NCI-H2107 (cell line): ENCODE measurements at places on chromosomes 2 and 18.

DNA sequence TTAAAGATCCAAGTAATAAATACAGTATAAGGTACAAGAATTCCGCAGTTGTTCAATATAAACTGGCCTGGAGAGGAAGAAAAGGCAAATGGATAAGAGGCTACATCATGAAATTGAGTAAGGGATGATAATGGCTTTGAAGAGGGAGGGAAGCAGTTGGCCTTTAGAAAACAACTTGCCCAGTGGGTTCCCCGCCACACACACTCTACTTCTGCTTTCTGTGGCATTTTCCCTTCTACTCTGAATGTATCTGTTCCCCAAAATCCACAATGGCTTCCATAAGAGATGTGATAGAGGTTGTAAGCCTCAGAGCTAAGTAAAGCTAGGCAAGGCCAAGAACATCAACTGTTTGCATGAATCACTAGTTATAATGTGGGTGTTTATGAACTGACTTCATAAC lies 221.3 kb downstream of the MBD2 start:
- no peak for DNase-seq

- no peak for DNase-seq
Measured at GRCh38 chr2:157216286-157216965, 41.1 kb upstream of the GALNT5 start.

GRCh38 chr2:181658444-181658843 lies 1.5 kb upstream of the CERKL start:
- DNase-seq = no peak

GRCh38 chr2:48693645-48694044 lies 61.9 kb downstream of the LHCGR start:
- no peak for DNase-seq

- DNase-seq = no peak
Measured at GRCh38 chr2:37868866-37869265, 56.2 kb upstream of the RMDN2 start.

DNA sequence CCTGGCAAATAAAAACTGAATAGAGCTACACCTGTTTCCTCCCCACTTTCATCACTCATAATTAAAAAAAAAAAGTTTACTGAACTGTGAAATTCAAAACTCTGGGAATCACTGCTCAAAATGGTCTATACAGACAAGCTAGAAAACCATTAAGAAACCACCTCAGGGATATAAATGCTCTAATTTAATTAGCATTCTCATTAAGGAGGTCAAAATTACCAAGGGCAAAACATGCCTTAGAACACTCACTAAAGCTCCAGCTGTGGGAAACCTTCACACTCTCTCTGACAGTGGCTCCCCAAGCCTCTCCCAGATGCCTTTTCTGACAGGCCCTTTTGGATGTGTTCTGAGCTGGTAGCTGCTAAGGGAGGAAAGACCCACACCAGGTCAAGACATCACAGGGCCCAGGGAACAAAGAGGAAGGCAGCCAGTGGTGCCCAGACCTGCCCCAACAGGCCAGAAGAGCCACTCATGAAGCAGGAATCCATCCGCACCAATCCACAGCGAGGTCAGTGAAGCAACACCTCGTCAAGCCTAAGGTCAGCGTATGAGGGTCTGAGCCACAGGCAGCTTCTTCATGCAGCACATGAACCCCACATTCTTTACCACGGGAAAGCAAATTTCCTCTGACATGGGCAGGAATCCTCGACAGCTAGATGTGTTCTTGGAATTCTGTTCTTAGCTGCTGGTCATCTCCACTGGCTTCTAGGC lies 35.6 kb downstream of the XDH start:
- DNase-seq = no peak

DNA sequence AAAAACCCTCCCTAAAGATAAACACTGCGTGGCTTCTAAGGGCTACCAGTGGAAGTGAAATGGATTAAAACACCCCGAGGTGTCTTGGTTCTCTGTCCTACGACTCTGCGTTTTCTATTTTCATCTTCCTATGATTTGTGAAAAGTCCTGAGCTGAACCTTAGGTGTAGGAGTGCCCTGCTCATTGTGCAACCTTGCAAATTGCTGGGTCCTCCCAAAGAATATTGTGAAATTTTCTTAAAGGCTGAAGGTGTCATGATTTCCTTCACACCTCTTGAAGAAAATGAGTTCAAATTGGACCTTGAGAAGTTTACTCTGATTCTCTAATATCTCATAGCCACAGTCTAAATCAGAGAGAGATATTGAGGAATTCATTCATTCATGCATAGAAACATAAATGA lies 1.8 kb upstream of the SLC19A3 start:
- DNase-seq = no peak

DNA sequence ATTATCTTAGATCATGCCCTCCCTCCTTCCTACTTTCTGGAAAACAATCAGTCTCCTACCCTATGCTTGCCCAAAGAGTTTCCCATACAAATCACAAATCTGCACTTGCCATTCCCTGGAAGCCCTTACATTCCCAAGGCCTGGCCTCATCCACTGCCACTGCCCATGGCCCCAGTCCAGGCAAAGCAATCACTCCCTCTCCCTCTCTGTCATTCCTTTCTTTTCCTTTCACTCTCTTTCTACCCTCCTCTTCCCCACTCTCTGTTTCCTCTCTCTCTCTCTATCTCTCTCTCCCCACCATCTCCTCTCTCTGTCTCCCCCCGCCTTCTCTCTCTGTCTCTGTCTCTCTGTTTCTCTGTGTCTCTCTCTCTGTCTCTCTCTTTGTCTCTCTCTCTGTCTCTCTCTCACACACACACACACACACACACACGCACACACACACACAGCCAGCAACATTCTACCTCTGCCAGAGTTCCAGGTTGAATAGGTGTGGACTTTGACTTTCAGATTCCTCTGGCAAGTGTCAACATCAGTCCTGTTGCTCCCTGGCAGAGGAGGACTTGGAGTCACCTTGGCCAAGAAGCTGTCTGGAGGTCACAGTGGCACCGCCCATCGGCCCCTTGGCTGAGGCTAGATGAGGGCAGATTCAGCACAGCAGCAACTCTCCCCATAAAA lies 43.7 kb upstream of the NAT8 start:
- no peak for DNase-seq

GRCh38 chr2:199315299-199316179 lies 142.2 kb downstream of the SATB2 start:
- DNase-seq = no peak

DNA sequence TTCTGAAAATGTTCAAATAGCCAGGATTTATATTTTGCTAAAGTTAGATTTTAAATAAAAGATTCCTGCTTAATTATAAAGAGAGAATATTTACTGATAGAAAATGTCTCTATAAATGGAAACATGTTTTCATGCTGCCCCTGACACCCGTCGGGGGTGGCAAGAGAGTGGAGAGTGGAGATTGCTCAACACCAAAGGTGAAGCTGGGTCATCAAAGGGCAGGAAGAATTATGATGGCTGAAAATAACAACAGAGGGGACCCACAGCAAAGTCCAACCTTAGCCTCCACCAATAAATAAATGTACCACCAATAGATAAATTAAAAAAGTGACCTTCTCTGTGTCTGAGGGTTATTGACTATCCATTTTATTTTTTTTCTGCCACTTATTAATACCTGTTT lies 326.8 kb upstream of the GYPC start:
- no peak for DNase-seq

DNA sequence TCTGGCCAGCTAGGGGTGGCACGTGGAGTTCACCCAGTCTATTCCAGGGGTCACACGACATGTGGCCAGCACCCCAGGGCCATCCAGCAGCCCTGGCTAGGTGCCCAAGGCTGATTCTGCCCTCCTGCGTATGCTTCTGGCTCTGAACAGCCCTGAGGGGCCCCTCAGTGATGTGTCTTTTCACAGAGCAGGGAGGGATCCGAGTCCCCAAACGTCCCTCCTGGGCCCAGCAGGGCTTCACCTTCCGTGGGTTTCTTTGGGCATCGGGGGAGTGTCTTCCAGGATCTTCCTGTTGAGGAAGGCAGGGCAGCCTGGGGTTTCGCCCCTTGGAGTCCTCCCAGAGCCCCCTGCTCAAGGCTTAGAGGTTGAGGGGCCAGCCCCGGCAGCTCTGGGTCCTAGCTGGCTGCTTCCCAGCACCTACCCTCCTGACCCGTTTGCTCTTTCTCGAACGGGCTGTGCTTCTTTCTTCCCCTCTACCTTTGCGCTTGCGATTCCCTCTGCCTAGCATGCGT lies 165.9 kb downstream of the DYSF start:
- no peak for DNase-seq

- DNase-seq = no peak
Measured at GRCh38 chr2:42973726-42974125, 181.3 kb upstream of the HAAO start.

GRCh38 chr2:171514908-171515582 lies 7.2 kb upstream of the CYBRD1 start:
- no peak for DNase-seq

DNA sequence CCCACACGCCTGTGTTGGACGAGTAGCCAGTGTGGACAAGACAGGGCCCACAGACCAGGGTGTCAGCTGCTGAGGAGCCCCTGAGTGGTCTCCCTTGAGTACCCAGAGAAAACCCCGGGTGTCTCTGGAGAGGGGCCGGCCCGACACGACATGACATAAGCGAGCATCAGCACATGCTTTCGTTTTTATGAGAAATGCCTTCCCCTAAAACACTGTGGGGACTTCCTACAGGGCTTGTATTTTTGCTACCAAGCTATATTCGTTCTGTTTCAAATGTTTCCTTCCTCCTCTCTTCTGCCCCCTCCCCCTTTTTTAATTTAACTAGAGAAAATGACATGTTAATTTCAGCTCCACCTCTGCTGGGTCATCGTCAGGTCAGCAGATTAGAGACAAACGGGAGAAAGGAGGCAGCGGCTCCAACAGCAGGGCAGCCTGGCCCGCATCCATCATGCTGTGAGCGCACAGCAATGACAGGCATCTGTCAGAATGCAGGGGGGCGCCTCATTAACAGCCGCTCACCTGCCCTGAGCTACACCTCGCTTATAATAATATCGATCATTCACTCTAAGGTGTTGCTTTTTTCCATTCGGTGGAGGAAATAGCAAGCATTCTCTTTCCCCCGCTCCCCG lies 286.2 kb downstream of the ZNF516 start:
- DNase-seq = no peak

GRCh38 chr2:132448771-132449170 lies 32.2 kb downstream of the GPR39 start:
- DNase-seq = no peak

DNA sequence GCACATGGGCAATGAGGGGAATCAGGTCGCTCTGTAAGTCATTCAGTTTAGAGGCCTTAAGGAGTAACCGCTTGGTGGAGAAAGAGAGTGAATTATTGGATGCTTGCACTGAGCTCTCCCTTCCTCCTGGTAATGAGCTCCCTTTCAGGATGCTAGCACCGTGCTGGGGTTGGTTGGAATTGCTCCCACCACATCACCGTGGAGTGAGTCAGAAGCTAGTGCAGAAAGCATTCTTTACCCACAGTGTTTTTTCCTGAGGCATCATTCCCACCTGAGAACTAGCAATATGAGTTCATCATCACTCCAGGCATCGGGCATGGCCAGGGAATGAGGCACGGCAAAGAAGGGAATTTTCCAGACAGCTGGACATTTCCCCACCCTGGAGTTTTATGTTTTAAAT lies 57.6 kb downstream of the ITGB6 start:
- no peak for DNase-seq

DNA sequence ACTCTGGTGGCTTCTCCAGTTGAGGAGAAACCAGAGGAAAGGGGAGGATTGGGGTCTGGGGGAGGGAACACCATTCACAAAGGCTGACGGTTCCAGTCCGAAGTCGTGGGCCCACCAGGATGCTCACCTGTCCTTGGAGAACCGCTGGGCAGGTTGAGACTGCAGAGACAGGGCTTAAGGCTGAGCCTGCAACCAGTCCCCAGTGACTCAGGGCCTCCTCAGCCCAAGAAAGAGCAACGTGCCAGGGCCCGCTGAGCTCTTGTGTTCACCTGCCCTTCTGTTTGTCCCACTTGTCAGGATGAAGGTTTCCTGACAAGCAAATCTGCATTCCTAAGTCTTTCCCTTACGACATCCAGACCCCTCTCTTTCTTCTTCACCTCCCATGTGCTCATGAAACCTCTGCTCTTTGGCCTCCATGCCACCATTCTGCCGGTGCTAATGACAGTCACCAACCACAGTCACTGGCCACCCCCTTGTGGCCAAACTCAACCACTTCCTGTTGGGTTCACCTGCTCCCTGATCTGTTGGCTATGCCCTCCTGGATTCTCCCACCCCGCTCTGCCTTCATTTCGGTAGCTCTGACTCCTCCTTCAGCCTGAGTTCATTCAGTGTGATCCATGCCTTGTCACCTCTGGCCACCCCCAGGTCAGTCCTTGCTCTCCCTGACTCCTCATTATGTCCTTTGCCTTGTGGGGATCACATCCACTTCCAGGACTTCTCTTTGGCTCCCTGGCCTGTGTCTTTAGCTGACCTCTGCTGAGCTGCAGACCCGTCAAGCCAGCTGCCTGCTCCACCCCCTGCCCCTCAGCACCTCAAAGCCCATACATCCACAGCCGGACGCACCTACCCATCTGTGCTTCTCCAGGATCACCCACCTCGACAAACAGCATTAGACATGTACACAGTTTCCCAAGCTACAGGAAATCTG lies 17.6 kb downstream of the EMX1 start:
- DNase-seq = no peak

DNA sequence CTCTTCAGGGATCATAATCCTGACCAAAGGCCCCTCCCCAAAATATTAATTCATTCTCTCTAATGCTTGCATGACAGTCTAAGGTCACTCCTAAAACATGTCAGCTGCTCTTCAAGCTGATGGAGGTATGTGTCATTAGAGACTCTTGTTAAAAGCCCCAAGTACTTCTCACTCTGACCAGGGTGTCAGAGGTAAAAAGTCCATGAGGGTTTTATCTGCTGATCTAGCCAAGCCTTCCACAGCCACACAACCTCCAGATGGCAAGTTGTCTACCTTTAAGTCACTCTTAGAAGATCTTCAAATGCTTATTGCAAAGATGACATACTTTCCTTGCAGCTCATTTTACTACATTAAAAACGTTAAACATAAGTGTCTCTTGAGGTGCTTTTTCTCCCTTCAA lies 83.6 kb upstream of the ETAA1 start:
- no peak for DNase-seq

DNA sequence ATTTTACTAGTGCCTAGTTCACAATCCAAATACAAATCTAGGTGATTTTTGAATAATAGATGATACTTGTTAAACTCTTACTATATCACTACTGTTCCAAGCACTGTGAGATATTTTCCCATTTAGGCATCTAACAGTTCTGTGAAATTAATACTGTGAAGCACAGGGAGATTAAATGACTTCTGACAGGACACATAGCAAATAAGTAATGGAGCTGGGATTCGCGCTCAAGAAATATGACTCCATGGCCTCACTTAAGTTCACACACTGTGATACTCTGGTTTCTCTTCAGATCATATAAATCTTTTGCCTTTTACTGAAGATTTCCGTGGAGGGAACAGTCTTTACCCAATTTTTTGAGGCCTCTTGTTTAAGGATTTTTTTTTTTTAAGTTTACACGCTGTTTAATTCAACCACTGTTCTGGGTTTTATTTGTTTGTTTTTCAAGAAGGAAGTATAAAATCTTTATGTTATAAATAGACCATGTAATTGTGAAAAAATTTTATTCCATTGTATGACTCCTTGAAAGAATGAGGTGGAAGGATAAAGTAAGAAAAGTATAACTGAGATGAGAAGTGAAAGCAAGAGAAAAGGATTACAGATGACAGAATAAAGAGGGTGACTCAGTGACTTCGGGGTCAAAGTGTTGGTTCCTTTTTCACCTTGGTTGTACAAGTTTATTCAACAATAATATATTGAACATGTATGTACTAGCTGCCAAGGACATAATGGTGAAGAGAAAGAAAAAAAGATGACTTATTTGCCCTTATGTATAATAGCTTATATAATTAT lies 30.2 kb downstream of the RBM45 start:
- DNase-seq = peak; percentile 43

GRCh38 chr2:120109186-120110061 lies 96.5 kb downstream of the EPB41L5 start:
- no peak for DNase-seq

GRCh38 chr2:226256709-226257376 lies 542.8 kb downstream of the IRS1 start:
- no peak for DNase-seq
